ENCODE measurements at places on chromosomes 13 and 19.

DNA sequence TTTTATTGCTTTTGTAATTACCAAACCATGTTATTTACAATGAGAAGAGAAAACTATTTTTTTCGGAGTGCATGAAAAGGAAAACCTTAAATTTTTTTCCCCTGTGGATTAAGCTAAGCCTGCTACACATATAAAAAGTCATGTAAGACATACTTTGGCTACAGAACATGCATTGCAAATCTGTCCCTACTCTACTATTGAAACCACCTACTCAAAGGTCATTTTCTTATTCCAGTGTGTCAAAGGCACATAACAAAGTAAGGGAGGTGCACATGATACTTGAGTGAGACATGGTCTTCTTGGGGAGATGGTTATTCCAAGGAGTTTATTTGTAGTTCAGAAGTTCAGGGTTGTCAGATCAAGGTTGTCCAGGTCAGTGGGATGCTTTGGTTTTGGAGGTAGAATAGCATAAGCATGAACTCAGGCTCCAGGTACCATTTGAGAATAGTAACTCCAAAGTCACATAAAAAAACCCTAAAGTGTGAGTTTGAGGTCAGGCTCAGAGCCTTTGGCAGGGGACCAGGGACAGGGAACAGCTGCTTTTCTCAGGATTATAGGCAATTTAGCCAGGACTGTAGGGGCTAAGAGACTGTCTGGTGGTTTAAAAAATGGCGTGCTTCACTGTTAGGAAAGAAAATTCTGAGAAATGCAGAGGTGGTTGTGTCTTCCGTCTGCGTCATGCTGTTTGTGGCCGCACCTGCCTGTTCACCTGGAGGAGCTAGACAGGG is 15.4 kb downstream of the FARP1 start:
- H3K4me1 ChIP-seq, result peaks cover 2% of the 10 kb centered on the region
- no peak overlapping the region for H3K27ac ChIP-seq
- no peaks in the 10 kb centered on the region for H3K36me3 ChIP-seq
- no peaks in the 10 kb centered on the region for H3K27me3 ChIP-seq
- peak; percentile 41 for DNase-seq

GRCh38 chr19:55258476-55258827 is 365 bp downstream of the PPP6R1 start:
- H3K4me3 ChIP-seq, result peak overlapping the region; percentile 92
- no peaks in the 10 kb centered on the region for H3K36me3 ChIP-seq
- H3K4me1 ChIP-seq, result peaks cover 18% of the 10 kb centered on the region
- H3K27me3 ChIP-seq, result no peaks in the 10 kb centered on the region

DNA sequence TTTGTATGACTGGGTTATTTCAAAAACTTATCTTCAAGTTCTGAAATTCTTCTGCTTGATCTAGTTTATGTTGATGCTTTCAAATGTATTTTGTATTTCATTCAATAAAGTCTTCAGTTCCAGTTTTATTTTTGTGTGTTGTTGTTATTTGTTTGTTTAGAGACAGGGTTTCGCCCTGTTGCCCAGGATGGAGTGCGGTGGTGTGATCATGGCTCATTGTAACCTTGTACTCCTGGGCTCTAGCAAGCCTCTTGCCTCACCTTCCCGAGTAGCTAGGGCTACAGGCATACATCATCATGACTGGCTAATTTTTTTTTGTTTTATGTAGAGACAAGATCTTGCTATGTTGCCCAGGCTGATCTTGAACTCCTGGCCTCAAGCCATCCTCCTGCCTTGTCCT is 40.3 kb upstream of the ARHGEF7 start:
- no peaks in the 10 kb centered on the region for H3K27me3 ChIP-seq
- no peak for DNase-seq
- no peaks in the 10 kb centered on the region for H3K4me1 ChIP-seq
- H3K4me3 ChIP-seq, result no peak overlapping the region
- H3K36me3 ChIP-seq, result no peaks in the 10 kb centered on the region

GRCh38 chr19:35519291-35519690 is 5.8 kb upstream of the DMKN start:
- no peaks in the 10 kb centered on the region for H3K27me3 ChIP-seq
- H3K4me1 ChIP-seq, result peaks cover 1% of the 10 kb centered on the region
- no peak for DNase-seq
- no peaks in the 10 kb centered on the region for H3K36me3 ChIP-seq

- H3K4me3 ChIP-seq, result no peak overlapping the region
- peaks cover 10% of the 10 kb centered on the region for H3K4me1 ChIP-seq
- H3K27ac ChIP-seq, result no peak overlapping the region
- DNase-seq, result no peak
- H3K27me3 ChIP-seq, result no peaks in the 10 kb centered on the region
Measured at GRCh38 chr19:30222992-30223865, 149.0 kb upstream of the ZNF536 start.

GRCh38 chr13:110924639-110924934 is 9.7 kb upstream of the ANKRD10 start:
- no peak overlapping the region for H3K4me3 ChIP-seq
- no peak overlapping the region for H3K27ac ChIP-seq
- DNase-seq, result no peak
- H3K4me1 ChIP-seq, result no peaks in the 10 kb centered on the region
- no peaks in the 10 kb centered on the region for H3K27me3 ChIP-seq

GRCh38 chr13:113777311-113778260 is 18.6 kb downstream of the TMEM255B start:
- H3K4me3 ChIP-seq, result no peak overlapping the region
- H3K36me3 ChIP-seq, result no peaks in the 10 kb centered on the region
- H3K4me1 ChIP-seq, result no peaks in the 10 kb centered on the region
- no peak overlapping the region for H3K27ac ChIP-seq
- no peak for DNase-seq

GRCh38 chr13:110916301-110917142 is 1.7 kb upstream of the ANKRD10 start:
- DNase-seq, result no peak
- H3K4me1 ChIP-seq, result peaks cover 13% of the 10 kb centered on the region

- no peaks in the 10 kb centered on the region for H3K36me3 ChIP-seq
- H3K4me1 ChIP-seq, result no peaks in the 10 kb centered on the region
- no peak overlapping the region for H3K4me3 ChIP-seq
- H3K27ac ChIP-seq, result no peak overlapping the region
Measured at GRCh38 chr19:13492128-13492527, 14.2 kb downstream of the CACNA1A start.

DNA sequence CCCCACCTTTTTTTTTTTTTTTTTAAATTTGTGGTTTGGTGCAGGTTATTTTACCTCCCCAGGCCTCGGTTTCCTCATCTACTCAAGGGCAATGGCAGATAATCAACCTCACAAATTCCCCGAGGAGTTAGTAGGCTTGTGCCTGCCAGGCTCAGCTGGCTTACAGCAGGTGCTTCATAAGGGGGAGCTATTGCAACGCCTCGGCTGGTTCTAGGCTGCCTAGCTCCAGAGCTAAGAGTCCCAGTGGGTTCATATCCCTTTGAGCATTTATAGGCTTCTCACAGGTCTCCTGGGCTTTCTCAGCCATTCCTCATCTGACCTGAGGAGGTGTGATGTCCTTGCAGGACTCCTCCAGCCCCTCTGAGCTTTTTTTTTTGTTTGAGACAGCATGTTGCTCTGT is 10.6 kb downstream of the BCKDHA start:
- H3K36me3 ChIP-seq, result no peaks in the 10 kb centered on the region
- H3K4me3 ChIP-seq, result no peak overlapping the region
- H3K27ac ChIP-seq, result no peak overlapping the region
- no peak for DNase-seq
- no peaks in the 10 kb centered on the region for H3K27me3 ChIP-seq
- no peaks in the 10 kb centered on the region for H3K4me1 ChIP-seq

DNA sequence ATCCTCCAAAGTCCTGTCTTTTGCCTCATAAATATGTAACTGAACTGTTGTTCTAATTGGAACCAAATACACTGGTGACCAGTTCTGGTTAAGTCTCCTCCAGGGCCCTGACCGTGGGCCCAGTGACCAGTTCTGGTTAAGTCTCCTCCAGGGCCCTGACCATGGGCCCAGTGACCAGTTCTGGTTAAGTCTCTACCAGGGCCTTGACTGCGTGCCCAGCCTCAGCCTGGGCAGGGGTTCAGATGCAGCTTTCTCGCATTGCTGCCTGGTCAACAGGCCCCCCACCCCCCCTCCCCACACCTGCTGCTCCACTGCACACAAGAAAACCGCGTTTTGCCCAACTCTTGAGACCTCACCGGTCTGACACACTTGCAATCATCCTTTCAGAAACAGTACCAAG is 3.8 kb upstream of the GRTP1 start:
- H3K4me3 ChIP-seq, result no peak overlapping the region
- H3K27ac ChIP-seq, result no peak overlapping the region
- H3K36me3 ChIP-seq, result no peaks in the 10 kb centered on the region
- no peaks in the 10 kb centered on the region for H3K27me3 ChIP-seq

GRCh38 chr13:30846311-30846710 is 59.8 kb upstream of the MEDAG start:
- no peaks in the 10 kb centered on the region for H3K4me1 ChIP-seq
- DNase-seq, result no peak
- no peak overlapping the region for H3K27ac ChIP-seq
- no peak overlapping the region for H3K4me3 ChIP-seq

Data from ovary (tissue), 10 donors.